ENCODE measurements at places on chromosomes 11 and 22.

GRCh38 chr11:26522912-26523610 is 49.0 kb downstream of the MUC15 start:
- no peak for DNase-seq

DNA sequence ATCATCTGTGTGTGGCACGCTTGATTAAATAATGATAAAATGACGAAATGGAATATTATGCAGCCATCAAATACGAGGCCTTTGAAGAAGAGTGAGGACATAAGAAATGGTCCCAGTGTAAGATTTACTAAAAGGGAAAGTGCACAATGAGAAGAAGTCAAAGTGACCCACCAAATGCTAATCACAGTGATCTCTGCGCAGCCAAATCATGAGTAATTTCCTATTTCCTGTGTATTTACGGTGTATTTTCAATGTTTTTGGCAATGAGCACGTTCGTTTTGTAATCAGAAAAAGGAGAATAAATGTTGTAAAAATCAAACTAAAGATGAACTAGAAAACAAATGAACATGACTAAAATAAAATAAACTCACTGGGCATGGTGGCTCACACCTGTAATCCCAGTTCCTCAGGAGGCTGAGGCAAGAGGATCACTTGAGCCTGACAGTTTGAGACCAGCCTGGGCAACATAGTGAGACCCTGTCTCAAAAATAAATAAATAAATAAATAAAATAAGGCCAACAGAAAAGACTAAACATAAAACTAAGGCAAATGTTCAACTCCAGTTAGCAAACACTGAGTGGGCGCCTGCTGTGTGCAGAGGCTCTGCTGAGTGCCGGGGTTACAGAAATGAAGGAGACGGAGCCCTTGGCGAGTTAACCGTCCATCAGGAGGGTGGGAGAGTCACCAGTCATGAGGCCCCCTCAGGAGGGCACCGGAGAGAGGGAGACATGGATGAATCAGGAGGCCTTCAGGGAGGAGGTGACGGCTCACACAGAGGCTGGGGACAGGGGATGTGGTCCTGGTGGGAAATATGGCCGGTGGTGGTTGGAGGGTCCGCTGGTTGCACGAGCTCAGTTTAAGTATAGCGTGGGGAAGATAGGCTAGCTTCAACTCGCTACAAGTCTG is 26.0 kb upstream of the CBX7 start:
- no peak for DNase-seq

DNA sequence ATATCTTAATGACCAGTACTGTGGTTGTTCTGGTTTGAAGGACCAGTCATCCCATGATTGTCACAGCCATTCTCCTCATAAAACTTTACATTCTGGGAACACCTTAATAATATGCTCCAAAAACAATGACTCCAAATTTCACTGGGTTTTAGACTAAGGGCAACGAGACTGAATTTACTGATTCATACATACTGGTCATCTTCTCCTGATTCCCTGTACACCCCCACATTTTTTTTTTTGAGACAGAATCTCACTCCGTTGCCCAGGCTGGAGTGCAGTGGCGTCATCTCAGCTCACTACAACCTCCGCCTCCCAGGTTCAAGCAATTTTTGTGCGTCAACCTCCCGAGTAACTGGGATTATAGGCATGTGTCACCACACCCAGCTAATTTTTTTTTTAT is 78.9 kb downstream of the GAB2 start:
- no peak for DNase-seq

GRCh38 chr11:100575860-100576717 is 111.0 kb upstream of the ARHGAP42 start:
- DNase-seq, result no peak

- no peak for DNase-seq
Measured at GRCh38 chr11:68651985-68652682, 32.2 kb upstream of the GAL start.

- no peak for DNase-seq
Measured at GRCh38 chr11:31529189-31529588, 19.6 kb downstream of the ELP4 start.

DNA sequence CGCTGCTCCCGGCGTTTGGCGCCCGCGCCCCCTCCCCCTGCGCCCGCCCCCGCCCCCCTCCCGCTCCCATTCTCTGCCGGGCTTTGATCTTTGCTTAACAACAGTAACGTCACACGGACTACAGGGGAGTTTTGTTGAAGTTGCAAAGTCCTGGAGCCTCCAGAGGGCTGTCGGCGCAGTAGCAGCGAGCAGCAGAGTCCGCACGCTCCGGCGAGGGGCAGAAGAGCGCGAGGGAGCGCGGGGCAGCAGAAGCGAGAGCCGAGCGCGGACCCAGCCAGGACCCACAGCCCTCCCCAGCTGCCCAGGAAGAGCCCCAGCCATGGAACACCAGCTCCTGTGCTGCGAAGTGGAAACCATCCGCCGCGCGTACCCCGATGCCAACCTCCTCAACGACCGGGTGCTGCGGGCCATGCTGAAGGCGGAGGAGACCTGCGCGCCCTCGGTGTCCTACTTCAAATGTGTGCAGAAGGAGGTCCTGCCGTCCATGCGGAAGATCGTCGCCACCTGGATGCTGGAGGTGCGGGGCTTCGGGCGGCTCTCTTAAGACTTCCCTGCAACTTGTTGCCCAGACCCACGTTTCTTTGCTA is at the start of gene CCND1:
CCND1 (plus strand) TSS at position 162 of the 587 bp plus-strand sequence; CDS start at position 320, 158 bp downstream.
- no peak for DNase-seq

DNA sequence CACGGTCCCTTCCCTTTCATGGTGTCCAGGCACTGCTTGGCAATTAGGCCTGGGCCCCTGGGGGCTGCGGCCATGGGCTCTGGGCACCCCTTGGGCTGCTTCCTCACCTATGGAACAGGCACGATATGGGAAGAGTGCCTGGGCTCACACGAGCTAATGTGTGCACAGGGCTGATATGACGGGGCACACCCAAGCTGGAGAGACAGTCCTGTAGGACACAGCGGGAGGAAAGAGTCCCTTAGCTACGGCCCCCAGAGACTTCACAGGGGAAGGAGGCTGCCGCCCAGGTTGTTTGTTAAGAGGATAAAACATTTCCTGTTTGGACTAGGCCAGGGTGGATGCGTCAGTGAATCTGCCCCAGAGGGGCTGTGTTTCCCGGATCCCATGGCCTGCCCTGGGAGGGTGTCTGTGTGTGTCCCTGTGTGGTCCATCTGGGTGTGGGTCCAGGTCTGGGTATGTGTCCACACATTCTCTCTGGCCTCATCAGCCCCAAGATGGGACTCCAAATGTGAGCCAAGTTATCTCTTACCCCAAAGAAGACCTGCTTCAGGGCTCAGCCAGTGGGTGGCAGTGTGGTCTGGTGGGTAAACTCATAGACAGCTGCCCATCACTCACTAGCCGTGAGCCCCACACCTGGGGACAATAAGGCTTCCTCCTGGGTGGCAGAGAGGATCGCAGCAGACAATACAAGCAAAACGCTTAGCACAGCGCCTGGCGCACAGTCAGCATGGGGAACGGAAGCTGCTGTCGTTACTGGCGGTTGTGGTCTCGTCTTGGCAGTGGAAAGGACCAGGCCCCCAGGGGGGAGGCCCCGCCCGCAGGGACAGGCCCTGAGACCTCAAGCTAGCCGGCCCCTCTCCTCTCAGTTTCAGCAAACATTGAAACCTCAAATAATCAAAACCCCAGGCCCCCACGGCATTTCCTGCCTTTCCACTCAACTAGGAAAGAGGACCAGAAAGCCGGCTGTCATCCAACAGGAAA is 3.2 kb upstream of the EMID1 start:
- peak; percentile 63 for DNase-seq

DNA sequence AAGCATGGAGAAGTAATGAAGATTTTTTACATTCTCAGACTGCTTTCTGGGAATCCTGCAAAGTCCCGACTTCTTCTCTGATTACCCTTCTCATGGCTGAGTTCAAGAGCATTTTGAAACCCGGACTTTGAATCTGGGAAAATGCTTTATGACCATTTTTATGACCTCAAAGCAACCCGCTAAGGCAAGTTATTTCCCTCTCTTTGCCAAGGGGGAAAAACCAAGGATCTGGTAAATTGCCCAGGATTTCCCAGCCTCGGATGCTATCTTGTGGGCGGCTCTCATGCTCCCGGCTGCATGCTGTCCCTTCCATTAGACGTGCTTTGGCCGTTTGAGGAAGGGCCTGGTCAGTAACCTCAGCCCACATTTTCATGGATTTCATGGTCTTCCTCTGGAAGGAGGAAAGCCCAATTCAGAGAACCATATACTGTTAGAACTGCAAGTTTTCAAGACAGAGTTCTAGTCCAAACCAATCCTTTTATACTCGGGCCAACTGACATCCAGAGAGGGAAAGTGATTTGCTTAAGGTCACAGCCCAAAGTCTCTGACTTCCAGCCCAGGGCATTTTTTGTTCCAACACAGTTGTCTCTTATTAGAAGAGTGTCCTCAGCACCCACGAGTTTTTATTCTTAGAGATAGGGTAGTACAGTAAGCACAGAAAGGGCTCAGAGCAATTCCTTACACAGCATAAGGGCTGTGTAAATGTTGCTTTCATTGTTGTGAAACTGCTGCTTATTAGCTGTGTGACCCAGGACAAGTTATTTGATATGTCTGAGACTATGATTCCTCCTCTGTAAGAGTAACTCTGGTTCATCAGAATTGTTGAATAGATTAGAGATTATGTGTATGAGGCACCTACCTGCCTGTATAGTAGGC is 77.4 kb downstream of the NAV2 start:
- DNase-seq, result no peak

DNA sequence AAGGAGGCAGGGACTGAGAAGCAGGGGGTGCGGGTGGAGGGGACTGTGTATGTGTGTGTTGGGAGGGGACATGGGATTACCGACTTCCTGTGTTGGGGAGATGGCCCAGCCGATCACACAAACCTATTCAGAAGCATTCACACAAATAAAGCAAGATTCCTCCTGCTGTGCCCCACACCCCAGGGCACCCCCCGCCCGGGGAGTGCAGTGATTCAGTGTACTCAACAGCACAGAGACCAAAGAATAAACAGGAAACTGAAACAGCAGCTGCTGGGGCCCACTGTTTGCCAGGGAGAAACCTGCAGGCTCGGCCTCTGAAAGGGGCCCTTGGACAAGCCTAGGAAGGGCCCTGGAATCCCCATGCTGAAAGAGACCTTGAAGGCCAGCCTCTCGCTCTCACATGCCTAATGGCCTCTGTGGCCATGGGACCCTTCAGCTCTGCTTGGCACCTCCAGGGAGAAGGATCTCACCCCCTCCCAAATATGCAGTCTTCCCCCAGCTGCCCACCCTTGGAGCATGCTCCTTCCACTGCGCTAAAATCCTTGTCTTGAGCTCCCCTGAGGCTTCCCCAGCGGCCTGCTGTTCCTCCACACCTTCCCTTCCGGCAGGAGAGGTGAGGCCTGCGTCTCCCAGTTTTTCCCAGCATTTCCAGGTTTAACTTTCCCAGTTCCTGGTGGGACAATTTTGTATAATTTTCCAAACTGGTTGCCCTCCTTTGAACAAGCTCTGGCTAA is 72.9 kb downstream of the CSNK2A3 start:
- no peak for DNase-seq

GRCh38 chr11:67248653-67249052 is 17.6 kb upstream of the GRK2 start:
- DNase-seq, result no peak

GRCh38 chr22:47748957-47749356 is 986.5 kb downstream of the TBC1D22A start:
- no peak for DNase-seq

DNA sequence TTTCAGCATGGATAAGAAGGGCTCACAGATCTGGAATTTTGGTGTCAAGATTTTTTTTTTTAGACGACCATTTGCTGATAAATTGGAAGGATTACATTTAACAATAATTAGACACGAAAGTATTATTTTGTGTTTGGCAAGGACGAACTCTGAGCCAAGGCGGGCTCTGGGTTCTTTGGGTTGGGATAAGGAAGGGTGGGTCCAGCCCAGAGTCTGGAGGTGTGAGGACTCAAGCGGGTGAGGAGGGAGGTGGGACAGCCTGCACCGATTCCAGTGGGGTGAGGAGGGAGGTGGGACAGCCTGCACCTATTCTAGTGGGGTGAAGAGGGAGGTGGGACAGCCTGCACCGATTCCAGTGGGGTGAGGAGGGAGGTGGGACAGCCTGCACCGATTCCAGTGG is 4.1 kb downstream of the B3GAT1 start:
- no peak for DNase-seq

DNA sequence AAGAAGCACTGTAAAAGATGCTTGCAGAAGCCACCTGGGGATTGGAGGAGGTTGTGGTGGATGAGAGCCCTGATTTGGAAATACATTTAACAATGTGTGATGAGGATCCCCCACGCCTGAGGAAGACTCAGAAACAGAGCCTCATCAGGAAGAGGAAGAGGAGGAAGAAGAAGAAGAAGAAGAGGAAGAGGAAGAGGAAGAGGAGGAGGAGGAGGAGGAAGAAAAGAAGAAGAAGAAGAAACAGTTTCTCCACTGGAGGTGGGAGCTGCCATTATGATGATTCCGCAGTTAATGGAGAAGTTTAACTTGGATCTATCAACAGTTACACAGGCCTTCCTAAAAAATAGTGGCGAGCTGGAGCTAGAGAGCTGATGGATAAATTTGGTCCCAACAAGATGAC is 50.1 kb downstream of the CECR2 start:
- no peak for DNase-seq

GRCh38 chr22:48955351-48956311 is 872.0 kb downstream of the BRD1 start:
- no peak for DNase-seq

GRCh38 chr11:112016765-112017376 is 8.3 kb upstream of the DLAT start:
- no peak for DNase-seq

GRCh38 chr22:50720301-50721256 is 17.4 kb upstream of the ACR start:
- no peak for DNase-seq

DNA sequence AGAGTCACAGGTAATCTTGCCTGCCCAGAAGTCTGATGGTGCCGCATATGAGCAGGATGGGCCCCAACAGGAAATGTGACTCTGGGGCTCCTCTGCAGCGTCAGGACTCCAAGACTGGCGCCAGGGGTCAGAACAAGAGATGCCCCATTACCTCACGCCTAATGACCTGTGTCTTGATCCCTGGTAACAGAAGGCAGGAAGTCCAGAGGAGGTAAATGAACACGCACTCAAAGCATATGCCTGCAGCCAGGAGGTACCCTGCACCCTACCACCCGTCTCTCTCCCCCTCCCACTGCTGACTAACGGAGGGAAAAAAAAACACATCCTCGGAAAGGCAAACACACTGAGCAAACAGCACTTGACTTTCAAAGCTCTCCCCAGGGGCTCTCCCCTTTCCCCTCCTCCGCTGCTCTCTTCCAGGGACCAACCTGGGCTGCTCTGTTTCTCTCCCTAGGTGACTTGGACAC is 37.3 kb downstream of the ABCC8 start:
- no peak for DNase-seq

- no peak for DNase-seq
Measured at GRCh38 chr11:12689029-12689755, 15.0 kb downstream of the TEAD1 start.
